Stimulated activated CD8-positive, alpha-beta memory T cell treated with anti-CD3 and anti-CD28 coated beads, Interleukin-4, amount 100 ng/mL, for 48 hours (primary cell): ENCODE measurements at places on chromosomes 1 and 21.

DNA sequence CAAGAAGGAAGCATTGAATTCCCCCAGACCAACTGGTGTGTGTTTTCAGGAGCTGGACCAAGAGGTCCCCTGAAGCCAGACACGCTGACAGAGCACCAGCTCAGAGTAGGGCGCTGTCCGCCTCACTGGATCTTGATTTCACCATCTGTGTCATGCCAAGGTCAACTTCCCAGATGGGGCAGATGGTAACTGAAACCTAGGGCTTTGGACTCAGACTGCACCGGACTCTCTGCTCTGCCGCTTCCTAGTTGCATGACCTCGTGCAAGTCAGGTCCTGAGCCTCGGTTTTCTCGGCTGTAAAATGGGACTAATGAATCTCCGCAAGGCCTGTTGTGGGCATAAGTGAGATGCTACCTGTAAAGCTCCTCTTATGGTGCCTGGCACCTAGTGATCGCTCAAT is 17.9 kb upstream of the CASZ1 start:
- no peak for DNase-seq

GRCh38 chr1:116125758-116126157 is 14.6 kb downstream of the MAB21L3 start:
- no peak for DNase-seq

- DNase-seq: peak; percentile 84
Measured at GRCh38 chr1:31155216-31155806, 84.4 kb downstream of the NKAIN1 start.

GRCh38 chr1:234515411-234515810 is 36.4 kb upstream of the TARBP1 start:
- no peak for DNase-seq

DNA sequence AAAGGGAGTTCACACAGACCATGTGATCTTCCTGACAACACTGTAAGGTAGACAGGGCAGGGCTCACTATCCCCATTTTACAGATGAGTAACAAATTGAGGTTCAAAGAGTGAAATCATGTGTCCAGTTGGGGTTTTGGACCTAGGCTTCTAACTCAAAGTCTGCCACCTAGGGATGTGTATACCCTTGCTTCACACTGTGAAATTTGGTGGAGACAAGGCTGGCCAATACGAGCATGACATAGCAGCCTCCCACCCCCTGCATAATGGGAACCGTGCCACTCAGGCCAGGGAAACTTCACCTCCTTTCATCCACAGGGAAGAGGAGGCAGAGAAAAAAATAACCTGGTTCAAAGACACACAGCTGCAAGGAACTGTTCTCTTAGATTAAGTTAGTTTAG is 6.8 kb downstream of the IQGAP3 start:
- no peak for DNase-seq

GRCh38 chr1:39418236-39418635 is 73.2 kb upstream of the BMP8A start:
- no peak for DNase-seq

DNA sequence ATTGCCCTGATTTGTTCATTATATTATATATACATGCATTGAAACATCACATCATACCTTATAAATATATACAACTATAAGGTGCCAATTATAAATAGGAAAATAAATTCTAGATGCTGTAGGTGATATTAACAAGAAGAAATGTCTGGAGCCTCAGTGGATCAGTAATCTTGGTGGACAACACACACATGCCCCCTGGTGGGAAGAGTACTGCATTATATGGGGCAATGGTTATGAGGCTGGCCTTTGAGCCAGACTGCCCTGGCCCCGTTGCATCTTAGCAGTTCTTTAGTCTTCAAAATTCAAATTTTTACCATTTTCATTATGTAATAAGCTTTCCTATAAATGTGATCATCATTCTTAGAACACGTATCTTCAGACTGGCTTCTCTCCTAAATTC is 335.0 kb upstream of the GREM2 start:
- DNase-seq: no peak

DNA sequence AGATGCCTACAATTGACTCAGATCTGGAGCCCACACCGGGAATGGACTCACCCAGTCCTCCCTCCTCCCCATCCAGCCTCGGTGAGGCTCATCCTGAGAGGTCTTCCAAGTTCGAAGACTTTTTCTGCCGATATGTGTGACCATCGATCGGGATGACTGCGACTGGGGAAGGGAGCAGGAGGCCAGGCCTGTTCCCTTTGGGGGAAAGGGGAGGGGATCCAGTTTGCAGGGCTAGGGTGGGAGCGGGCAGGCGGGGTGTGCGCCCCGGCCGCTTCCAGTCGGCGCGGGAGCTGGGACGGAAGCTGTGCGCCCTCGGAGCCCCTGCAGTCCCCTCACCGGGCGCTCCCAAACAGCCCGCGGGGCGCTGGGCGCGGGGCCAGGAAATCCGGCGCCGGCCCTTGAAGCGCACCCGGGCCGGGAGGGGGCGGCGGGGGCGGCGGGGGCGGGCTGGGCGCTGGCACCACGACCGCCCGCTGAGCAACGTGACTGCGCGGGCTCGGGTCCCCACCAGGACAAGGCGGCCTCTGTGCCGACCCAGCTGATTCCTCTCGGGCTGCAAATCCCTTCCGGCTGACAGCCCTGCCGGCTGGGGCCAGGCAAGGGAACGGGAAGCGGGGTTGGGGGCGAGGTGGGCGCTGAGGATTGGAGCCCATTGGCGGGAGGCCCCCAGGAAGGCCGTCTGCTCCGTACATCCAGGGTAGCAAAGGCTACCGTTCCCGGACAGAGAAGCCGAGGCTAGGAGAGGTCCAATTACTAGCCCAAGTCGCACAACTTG is 103.9 kb downstream of the EBNA1BP2 start:
- DNase-seq: no peak

GRCh38 chr1:182175361-182175931 is 113.9 kb upstream of the ZNF648 start:
- DNase-seq: no peak

DNA sequence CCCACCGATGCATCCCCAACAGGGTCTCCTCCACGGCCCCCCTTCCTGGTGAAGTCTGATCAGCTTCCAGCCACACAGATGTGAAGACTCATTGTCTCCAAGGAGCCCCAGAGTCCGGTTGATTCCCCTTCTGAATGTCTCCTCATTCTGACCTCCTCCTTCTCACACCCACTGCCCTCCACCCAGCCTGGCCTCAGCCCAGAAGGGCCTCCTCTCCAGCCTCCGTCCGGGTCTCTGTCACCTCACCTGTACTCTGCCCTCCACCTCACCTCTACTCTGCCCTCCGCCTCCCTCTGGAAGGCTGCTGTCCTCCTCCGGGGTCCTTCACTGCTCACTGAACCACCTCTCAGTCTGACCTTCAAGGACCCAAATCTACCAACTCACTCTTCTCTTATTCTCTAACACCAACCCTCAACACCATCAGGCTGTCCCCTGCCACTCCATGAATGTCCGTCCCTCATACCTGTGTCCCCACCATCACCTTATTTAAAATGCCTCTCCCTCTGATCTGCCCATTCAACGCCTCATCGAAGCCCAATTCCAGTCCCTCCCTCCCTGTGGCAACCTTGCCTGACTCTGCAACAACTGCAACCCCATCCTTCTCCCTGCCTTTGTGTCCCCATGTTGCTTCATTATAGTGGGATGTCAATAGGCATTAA is 201.2 kb downstream of the TOMM20 start:
- peak; percentile 24 for DNase-seq

- peak; percentile 42 for DNase-seq
Measured at GRCh38 chr1:84298684-84299535, 2.6 kb upstream of the SAMD13 start.

DNA sequence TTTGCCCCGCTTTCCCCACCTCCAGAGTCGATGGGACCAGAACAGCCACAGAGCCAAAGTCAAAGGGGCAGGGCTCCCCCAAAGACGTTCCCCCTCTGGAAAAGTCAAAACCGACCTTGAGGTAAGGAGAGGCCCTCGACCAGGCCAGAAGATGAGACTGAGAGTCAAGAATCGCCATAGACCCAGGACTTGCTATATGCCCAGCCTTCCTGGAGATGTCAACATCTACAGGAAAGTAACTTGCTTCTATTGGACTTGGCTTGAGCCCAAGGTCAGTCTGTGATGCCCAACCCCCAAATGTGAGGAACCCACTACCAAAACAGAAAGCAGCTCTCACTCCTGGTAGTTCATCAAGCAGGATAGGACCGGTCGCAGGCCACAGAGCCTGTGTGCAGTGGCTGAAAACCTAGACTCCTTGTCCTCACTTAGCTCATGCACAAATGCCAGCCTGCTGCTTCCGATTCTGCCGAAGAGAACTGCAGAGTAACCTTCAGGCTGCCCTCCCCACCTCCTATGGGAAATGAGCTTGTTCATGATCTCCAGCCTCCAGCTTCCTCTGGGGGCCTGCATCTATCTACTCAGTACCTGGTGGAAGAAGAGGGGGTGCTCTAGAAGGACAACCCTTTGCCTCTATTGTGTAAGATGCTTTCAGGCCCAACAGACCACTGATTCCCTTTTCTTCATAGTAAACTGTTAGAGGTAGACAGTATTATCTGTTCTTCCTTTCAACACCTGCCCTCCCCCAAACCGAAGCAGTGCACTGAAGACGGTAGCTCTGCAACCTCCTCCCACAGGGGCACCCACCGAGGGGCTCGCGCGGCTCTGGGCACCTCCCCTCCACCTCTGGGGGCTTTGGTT is 1.4 kb downstream of the ACOT7 start:
- DNase-seq: peak; percentile 38

- no peak for DNase-seq
Measured at GRCh38 chr21:26982767-26983166, 15.9 kb upstream of the ADAMTS5 start.

- peak; percentile 71 for DNase-seq
Measured at GRCh38 chr1:209884665-209885117, 53.3 kb upstream of the SYT14 start.

DNA sequence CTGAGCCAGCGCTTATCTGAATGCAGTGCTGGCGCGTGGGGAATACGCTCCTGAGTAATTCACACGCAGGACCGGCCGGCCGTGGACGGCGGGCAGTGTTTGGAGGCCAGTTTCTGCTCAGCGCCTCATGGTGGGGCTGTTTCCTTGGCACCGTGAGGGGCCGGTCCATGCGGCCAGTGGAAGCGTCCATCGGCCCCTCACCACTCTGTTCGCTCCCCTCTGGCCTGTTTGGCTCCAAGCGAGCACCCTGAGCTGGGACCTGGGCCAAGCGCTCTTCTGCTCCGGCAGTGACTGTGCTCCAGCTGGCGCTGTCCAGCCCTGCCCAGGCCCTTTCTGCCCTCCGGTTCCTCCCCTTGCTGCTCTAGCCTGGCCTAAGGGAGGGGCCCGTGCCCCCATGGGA is 16.3 kb upstream of the PLCH2 start:
- DNase-seq: no peak

- DNase-seq: no peak
Measured at GRCh38 chr1:201096041-201096461, 16.2 kb downstream of the CACNA1S start.
